ENCODE measurements at places on chromosomes 7 and 10. TPM values are rescaled to one million over a fixed set of nuclear protein-coding genes. Genes with fewer than 3 reads are reported as not detected.
A peak's percentile ranks its signal among the peaks of the same experiment; 100 is the strongest.

Gene ADAMTS14
- total RNA-seq, result 1.8 TPM

Gene UCN3
- not detected for total RNA-seq

Gene NKX2-3
- not detected for total RNA-seq

Gene C7orf33
- not detected for total RNA-seq

Gene CHRM2
- total RNA-seq, result 7.9 TPM

Gene PLXDC2
- total RNA-seq, result 12.3 TPM

Gene CDHR3
- total RNA-seq, result 4.9 TPM

Gene LRRC17
- 12.6 TPM for total RNA-seq

Gene AKR1C8
- not detected for total RNA-seq

Gene STRIP2
- total RNA-seq, result 10.9 TPM

Gene RNF133
- 0.50 TPM for total RNA-seq

Gene GRM8
- not detected for total RNA-seq

Gene RPEL1
- total RNA-seq, result 0.17 TPM

Gene SLC25A28
- 30.7 TPM for total RNA-seq

Gene CLCN1
- under 0.01 TPM for total RNA-seq

Gene MYL10
- not detected for total RNA-seq

Gene FAM241B
- 0.26 TPM for total RNA-seq

Gene CCL24
- total RNA-seq, result not detected

- DNase-seq, result no peak
Observed at GRCh38 chr7:103887853-103888602, 101.4 kb downstream of the RELN start.

DNA sequence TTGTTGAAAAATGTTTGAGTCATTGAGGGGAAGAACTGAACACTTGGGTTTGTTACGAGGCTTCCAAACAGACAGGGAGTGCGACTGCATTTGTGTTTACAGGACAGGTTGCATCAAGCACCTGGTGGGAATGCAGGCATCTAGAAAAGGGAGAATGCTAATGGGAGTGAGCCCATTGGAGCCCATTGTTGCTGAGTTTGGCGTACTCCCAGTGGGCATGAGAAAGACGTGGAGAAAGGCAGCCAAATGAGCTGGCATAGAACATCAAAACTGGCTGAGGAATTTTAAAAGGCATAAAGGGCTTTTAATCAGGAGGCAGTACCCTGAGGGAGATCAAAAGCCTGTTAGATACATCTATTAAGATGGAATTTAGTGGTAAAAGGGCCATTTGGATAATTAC, 171.6 kb upstream of the NPSR1 start:
- DNase-seq, result no peak

GRCh38 chr7:156074084-156074483, 261.8 kb upstream of the SHH start:
- DNase-seq, result no peak

GRCh38 chr7:131322861-131323260, 4.8 kb upstream of the MKLN1 start:
- DNase-seq, result no peak

DNA sequence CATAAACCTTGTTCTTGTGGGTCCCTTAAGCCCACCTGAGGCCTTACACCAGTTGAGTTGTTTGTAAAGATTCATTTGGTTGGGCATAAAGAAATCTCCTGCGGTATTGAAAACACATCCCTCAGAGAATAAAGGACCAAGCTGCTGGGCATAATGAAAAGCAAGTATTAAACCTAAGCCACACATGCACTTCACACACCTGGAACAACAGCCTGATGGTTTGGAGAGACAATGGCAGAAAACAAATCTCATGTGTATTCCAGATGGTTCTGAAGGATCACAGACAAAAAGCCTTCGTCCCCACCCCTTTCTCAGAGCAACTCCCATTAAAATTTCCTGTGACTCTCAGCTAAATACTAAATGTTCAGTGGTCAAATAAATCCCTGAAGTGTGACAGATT, 44.2 kb downstream of the FEZF1 start:
- DNase-seq, result no peak

DNA sequence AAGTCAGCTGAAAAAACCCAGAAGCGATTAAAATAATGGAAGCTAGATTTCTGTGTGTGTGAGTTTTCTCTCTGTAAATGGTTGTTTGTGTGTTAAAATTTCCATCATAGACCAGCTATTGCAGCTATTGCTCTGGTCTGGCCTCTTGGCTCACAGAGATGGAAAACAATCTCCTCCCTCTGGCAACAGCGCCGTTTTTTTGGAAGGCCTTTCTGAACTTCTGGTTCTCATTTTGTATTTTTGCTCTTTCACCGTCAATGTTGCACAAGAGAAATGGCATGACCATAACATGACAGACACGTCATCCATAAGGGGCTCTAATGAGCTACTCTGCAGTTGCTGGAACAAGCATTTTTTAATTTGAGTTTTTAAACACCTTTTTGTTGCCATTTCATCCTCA, 91.0 kb downstream of the CUBN start:
- DNase-seq, result no peak

GRCh38 chr10:132570771-132571649, 33.4 kb downstream of the INPP5A start:
- DNase-seq, result no peak

- peak; percentile 25 for DNase-seq
Observed at GRCh38 chr10:8365935-8366911, 311.7 kb downstream of the GATA3 start.

DNA sequence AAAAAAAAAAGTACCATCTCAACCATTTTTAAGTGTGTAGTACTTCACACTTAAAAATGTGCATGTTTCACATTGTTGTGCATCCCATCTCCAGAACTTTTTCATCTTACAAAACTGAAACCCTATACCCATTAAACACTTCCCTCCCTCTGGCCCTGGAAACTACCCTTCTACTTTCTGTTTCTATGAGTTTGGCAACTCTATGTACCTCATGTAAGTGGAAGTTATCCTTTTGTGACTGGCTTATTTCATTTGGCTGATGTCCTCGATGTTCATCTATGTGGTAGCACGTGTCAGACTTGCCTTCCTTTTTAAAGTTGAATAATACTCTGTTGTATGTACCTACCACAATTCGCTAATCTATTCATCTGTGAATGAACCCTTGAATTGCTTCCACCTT, 12.2 kb downstream of the KCNMA1 start:
- no peak for DNase-seq

DNA sequence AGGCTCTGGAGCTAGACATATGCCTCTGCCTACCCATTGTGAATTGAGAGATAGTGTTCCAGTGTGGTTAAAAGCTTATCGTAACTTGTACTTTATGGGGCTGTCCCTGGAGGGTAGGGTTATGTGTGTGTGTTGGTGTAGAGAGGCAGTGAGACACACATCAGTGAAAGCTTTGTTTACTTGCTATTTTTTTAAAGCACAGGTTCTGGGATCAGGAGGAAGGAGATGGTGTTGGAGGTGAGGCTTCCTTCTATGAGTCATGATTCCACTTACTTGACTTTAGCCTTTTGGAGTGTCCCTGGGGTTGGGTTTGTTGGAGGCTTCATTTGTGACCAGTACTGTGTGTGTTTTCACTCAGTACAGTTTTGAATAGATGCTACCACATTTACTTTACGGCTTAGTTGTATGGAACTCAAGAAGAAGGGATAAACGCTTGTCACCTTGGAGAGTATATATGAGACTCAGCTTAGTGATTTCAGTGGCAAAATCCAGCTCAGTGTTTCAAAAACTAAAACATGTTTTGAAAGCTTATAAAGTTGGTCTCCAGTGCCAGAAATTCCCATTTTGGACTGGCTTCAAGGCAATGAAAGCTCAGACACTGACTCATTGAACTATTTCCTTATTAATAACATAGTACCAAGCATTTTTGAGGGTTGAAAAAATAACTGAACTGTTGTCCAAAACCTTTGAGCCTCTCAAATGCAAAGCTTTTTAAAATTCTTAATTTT, 106.2 kb downstream of the PLXDC2 start:
- DNase-seq, result peak; percentile 88

- DNase-seq, result peak; percentile 60
Observed at GRCh38 chr7:90250601-90251303, 5.8 kb downstream of the CFAP69 start.

DNA sequence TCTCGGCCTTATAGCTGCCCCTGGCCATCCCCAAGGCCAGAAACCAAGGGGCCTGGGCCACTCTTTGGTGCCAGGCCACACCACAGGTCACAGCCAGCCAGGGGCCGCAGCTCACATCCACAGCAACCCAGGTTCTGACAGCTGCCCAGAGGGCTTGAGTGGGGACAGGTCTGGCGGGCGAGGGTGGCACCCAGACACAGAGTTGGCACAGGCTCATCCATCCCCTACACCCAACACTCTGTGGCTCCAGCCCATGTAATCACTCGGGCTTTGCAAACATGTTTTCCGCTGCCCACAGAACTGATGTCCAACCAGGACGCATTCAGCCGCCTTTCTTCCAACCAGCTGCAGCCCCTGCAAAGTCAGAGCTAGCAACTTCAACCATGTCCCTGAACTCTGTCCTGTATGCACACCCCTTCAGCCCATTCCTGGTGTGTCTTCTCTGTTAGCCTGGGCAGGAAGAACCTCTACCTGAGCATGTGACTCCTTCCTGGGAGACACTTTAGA, 57.7 kb upstream of the PPP2R2D start:
- DNase-seq, result no peak

GRCh38 chr10:92267343-92267742, 23.5 kb downstream of the CPEB3 start:
- no peak for DNase-seq

- peak; percentile 2 for DNase-seq
Observed at GRCh38 chr7:110609336-110609735, 481.6 kb upstream of the LRRN3 start.

DNA sequence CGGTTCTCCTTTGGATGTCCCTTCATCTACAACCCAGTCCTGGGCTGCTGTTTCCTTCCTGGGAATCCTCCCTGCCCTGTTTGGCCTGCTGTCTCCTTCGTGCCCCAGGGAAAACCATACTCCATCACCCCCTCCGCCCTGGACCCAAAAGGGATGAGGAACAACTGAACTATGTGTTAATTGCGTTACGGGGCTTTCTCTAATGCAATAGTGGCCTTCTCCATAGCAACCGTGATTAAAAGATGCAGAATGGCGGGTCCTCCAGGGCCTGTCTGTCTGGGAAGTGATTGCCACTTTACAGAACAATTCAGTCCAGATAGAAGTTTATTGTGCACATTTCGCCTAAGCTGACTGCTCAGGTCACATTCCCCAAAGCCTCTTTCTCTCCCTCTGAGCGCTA, 112.0 kb upstream of the FGFR2 start:
- peak; percentile 34 for DNase-seq

DNA sequence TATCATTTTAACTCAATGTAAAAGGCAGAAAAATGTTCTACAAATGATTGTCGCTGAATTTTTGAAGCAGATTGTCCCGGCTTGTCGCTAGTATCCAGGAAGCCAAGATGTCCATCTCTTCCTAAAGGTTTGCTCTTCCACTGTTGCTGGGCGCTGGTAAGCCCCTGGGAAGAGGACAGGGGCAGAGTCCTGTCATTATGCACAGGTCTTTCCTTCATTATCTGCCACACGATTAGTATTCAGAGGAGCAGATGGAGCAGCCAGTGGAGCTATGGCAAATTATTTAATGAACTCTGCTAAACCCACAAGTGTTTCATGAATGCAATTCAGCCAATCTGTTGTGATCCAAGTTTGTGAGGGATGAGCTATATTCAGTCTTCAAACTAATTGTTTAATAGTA, 499.1 kb upstream of the NRP1 start:
- no peak for DNase-seq

DNA sequence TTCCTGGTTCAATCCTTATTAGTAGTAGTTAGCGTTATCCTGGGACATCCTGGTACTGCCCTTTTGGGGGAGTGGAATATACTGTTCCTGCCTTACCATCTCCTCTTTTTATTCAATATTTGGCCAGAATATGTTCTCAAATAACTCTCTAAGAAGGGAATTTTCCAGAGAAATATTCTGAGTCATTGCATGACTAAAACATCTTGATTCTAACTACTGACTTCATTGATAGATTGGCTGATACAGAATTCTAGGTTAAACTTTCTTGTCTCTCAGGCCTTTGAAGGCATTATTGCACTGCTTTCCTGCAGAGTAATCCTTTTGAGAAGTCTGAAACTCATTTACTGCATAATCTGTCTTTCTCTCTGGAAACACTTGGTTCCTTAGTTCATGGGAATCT, 275.5 kb upstream of the DGKB start:
- peak; percentile 16 for DNase-seq

GRCh38 chr10:76034353-76035205, 603.2 kb downstream of the LRMDA start:
- DNase-seq, result peak; percentile 9

GRCh38 chr7:128697302-128697905, 25.3 kb downstream of the GARIN1A start:
- peak; percentile 73 for DNase-seq

- DNase-seq, result peak; percentile 85
Observed at GRCh38 chr7:42831006-42831717, 80.7 kb downstream of the C7orf25 start.

DNA sequence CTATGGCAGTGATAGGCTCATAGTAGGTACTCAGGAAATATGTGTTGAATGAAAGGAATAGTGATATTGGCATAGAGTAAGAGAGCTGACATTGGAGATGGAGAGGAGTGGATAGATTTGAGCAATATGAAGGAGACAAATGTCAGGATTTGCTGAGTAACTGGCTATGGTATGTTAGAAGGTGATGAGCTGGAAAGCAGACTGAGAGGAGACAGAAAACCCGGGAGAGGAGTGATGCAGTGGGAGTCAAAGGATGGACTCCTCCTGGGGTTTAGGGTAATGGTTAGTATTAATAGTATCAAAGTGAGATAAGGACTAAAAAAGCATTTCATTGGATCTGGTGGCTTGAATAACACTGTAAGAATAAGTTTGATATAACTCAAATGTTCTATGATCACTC, 64.8 kb downstream of the CD36 start:
- DNase-seq, result peak; percentile 50

DNA sequence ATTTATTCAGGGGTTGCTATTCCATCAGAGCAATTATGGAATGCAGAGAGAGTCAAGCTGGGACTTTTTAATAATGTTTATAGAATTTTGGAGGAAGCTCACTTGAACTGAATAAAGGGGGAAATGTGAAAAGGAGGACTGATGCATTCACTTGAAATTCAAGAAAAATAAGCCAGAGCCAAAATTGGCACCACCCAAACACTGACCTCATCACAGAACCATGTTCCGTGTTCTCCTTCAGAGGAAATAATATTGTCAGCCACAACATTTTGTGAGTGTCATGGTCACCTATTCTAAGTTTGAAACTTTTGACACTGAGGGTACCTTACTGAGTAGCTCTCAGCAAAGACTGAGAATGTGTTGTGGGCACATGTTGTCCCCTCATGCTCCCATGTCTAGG, 207.0 kb downstream of the ANK3 start:
- DNase-seq, result peak; percentile 70

DNA sequence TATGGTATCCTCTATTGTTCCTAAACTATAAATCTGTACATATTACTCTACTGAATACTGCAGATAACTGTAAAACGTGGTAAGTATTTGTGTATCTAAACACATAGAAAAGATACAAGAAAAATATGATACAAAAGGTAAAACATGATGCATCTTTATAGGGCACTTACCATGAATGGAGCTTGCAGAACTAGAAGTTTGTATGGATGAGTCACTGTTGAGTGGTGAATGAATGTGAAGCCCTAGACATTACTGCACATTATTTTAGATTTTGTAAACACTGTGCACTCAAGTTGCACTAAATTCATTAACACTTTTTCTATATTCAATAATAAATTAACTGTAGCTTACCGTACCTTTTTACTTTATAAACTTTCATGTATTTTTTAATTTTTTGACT, 357.5 kb downstream of the ZWINT start:
- no peak for DNase-seq

Measured in fibroblast of lung (primary cell).